ENCODE measurements at places on chromosomes 13 and 19.

- no peak for DNase-seq
Measured at GRCh38 chr13:90448466-90449037, 898.9 kb upstream of the MIR17HG start.

GRCh38 chr19:3768748-3769099, 3.3 kb downstream of the RAX2 start:
- DNase-seq = no peak

DNA sequence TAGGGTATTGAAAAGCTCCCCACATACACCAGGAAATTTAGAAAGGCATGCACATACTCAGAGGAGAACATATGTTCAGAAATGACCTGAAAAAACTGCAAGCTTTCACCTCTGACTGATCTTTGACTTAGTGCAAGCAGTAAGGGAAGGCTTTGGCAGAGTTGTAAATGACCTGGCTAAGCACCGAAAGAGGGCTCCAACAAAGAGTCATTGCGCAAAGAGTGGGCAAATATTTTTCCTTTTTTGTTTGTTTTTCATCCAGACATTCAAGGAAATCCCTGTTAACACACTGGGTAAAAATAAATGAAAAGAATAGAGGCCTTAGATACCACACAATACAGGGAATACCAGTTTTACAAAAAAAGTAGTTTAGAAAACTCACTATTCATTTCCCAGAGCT, 5.2 kb upstream of the ZNF233 start:
- DNase-seq = no peak

- no peak for DNase-seq
Measured at GRCh38 chr13:46908501-46908900, 11.6 kb upstream of the HTR2A start.

DNA sequence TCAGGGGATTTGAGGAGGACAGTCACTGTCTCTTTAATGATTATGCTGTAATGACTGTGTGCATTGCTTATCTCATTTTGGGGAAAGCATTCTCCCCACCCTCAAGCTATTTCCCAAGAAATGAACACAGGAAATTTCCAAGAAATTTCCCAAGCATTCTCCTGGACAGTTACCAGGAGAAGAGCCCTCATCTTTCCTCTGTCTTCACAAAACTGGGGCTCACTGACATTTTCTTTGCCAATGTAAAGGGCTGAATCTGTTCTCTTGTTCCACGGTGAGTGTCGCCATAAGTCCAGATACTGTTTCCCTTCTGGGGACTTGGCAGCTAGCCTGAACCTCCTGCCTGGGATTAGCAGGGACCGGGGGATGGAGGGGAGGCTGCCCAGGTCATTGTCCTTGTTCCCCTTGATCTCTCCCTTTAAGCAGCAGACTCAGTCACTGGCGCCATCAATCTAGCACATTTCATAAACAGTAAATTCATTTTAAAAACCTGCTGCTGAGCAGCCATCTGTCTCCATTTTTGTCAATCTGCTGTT, 172.8 kb downstream of the DNAJC15 start:
- DNase-seq = no peak

GRCh38 chr13:110638814-110639806, 23.8 kb downstream of the NAXD start:
- DNase-seq = no peak

GRCh38 chr19:50768277-50768676, 2.0 kb upstream of the GPR32 start:
- DNase-seq = no peak

DNA sequence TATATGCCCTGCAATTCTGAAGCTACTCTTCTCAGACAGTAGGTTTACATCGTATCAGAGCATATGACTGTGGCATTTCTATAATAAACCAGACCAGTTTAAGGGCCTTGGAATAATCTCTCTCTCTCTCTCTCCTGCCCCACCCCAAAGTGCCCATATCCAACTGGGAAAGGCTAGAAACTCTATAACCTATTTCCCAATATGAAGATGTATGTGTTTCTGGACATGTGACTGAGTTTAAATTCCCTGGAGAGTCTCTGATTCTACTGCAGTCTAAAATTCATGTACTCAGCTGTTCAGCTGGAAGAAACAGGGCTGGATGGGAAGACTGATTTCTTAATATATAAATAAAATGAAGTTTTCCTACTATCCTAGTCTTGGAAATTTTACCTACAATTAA, 91.9 kb upstream of the MBNL2 start:
- no peak for DNase-seq

- DNase-seq = no peak
Measured at GRCh38 chr13:76708138-76708688, 178.0 kb downstream of the KCTD12 start.

GRCh38 chr19:4977299-4978174, 8.6 kb downstream of the KDM4B start:
- DNase-seq = no peak

DNA sequence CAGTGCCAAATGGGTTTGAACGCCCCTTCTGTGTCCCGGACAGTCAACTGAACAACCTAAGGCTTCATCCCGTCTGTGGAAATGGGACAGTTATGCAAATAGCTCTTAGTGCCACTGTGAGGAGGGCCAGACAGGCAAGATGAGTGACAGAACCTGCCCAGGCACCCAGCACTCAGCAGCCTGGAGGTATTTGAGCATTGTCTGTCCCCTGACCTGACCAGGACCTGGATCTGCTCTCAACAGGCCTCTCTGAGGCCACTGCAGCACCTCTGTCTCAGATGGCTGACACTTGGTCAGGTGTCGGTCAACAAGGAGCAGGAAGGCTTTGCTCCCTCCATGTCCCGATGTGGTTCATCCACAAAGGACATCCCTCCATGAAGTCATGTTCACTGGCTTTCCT, 67.9 kb downstream of the CCDC70 start:
- no peak for DNase-seq

DNA sequence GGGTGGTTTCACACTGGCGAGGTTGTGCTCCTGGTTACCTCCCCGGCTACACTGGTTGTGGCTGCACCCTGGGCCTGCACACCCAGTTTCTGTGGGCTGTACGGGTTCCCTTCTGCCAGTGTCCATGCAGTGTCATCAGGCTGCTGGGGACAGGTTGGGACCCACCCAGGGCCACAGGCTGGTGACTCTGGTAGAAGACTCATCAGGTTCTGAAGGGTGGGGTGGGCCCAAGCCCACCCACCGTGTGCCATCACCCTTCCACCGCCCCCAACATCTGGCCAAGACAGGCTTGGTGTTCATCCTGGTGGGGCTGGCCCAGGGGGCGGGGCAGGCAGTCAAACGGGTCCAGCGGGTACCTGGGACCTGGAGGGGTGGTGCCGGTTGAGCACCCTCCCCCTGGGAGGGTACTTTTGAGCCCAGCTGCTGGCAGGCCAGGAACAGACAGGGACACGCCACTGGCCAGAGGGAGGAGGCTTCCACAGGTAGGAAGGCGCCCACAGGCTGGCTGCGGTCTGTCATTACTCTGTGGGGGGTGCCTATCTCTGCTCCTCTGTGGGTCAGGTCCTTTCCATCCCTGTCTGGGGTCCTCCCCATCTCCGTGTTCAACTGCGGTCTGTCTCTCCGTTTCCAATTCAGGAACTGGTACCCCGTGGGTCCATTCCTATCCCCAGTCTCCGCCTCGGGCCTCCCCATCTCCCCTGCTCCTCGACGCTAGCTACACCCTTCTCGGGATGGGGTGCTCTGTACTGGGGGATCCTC, at the start of gene RNF225:
TSS of gene RNF225 (plus strand) at position 437 of the 759 bp plus-strand sequence. CDS start 434 bp downstream, outside the sequence.
- DNase-seq = no peak

GRCh38 chr19:13286195-13286985, 136.2 kb downstream of the IER2 start:
- no peak for DNase-seq

- DNase-seq = no peak
Measured at GRCh38 chr13:40966298-40966697, 52.8 kb downstream of the ELF1 start.

DNA sequence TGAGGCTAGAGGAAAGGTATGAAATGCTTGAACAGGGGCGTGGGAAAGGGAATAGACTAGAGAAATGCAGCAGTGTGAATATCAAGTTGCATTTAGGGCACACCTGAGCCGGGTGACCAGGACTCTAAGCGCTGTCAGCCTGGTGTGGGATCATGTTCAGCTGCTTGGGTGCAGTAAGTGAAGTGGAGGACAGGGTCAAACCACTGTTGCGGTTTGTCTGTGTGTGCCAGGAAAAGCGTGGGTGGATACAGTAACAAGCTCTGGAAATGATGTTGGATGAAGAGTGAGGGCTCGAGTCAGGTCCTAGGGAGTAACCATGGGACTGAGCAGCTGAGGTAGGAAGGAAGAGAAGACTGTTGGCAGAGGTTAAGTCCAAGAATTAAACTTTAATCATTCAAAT, 15.8 kb downstream of the DGKH start:
- DNase-seq = no peak

DNA sequence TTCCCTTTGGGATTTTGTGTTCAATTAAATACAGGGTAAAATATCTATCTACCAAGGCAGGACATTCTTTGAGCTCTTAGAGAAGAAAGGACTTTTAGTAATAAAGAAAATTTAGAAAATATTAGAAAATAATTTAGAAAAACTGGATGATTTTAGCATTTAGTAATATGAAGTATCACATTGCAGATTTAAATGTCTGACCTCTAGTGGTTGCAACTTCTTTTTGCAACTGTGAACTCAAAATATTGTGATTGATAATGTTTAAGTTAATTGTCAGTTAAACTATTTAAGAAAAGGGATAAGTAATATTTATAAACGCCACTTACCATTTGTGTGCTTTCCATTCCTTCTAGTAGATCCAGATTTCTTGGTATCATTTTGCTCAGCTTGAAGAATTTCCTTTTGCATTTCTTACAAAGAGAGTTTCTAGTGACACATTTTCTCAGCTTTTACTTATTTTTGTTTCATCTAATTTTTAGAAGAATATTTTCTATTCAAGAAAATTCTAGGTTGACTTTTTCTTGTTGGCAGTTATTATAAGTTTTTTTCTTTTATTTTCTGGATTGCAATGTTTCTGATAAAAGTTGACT, 10.3 kb upstream of the POSTN start:
- DNase-seq = no peak

DNA sequence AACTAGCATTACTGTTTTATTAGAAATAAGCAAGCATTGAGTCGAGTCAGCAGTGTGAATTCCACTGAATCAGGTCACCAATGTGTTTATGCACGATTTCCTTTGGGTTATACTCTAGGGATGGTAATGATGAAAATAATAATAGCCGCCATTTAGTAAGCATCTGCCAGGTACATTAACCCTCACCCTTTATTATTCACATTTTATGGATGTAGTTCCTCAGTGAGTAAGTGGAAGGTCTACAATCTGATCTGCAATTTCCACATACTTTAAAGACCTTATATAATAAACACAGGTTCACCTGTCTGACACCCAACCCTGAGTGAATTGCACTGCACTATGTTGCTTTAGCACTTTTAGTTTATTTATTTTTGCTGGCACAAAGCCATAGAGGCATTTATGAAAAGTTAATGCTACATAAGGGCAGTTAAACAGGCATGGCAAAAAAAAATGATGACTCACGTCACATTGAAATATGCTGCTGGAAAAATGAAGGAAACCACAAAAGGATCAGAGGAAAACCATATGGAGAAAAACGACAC, 122.4 kb downstream of the TRPC4 start:
- DNase-seq = peak; percentile 7

DNA sequence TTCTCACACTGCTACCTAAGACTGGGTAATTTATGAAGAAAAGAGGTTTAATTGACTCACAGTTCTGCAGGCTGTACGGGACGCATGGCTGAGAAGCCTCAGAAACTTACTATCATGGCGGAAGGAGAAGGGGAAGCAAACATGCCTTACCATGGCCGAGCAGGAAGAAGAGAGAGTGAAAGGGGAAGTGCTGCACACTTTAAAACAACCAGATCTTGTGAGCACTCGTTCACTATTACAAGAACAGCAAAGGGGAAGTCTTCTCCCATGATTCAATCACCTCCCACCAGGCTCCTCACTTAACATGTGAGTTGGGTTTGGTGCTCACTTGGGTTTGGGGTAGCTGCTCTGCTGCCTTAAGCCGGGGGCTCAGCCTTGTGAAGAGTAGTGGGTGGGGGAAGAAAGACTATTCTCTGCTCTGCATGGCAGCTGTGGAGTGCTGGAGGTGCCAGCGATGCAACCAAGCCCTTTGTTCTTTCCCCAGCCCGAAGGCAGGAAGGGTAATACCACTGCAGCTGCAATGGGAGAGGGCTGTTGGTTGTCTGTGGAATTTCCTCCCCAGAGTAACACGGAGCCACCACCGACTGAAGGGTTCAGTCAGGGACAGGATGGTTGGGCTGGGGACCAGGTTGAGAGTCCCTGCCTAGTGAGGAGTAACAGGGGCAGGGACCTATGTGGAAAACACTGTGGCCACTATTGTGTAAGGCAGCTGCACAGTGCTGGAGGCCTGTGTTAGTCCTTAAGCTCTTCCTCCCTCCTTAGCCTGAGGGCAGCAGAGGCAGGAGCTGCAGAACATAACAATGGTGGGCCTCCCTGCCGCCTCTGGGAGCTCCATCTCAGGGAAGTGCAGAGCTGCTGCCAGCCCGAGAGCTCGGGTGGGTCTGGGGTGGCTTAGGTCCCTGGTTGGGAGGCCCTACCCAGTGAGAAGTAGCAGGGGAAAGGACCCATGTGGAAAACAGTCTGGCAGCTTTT, 1262.5 kb downstream of the EFNB2 start:
- DNase-seq = no peak

DNA sequence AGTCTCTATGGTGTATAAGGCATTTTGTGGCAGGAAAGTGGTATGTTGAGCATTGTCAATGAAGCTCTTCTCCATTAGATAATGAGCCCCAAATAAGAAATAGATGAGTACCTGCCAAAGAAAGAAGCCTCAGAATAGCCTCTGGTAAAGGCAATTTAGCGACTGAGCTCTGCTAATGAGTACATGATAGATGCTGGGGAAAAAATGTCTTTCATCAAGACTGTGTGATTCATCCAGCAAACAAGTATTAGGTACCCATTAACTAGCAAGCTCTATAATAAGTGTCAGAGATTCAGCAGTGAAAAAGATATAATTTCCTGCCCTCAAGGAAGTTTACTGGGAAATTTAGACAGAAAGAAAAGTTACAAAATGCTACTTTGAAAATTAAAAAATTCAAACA, 294.6 kb downstream of the ITGBL1 start:
- no peak for DNase-seq

- DNase-seq = peak; percentile 90
Measured at GRCh38 chr19:15210323-15210781, 9.6 kb upstream of the NOTCH3 start.

DNA sequence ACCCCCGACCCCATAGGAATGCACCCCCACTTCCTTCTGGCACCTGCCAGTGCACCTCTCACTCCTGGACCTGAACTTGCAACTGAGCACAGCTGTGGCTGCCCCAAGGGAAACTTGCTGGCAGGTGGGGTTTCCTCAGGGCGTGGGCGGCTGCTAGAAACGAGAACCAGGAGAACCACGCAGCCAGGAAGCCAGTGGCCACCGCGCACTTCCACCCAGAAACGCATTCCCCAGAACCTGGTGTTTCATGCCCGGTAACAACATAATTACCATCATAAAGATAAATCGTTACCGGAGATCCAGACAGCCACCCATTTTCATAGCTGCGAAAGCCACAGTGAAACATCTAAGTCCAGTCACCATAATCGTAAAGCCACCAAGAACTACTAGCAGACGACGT, 75.2 kb upstream of the C13orf46 start:
- no peak for DNase-seq
